ENCODE measurements at places on chromosomes 7 and 10. TPM values are rescaled to one million over a fixed set of nuclear protein-coding genes. Genes with fewer than 3 reads are reported as not detected.

DNA sequence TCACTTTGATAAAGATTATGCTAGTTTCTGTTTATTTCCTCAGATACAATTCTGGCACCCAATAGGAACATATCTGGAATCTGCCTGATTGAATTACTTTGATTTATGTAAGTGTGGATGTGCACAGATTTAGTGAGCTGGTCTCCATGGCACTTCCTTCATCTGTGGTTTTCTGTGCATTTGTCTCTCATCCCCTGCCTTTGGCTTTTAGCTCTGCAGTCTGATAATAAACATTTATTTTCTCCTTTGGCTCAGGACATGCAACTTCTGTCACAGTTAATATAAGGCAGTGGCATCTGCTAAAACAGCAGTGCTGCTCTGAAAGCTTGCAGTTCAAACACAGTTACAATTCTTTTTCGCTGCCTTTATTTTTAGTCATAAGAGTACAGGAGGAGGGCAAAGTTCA, 273.7 kb upstream of the CHRM2 start:
- peaks cover 2% of the 10 kb centered on the region for H3K27me3 ChIP-seq
- H3K4me1 ChIP-seq, result no peaks in the 10 kb centered on the region
- H3K36me3 ChIP-seq, result no peaks in the 10 kb centered on the region
- H3K27ac ChIP-seq, result no peak overlapping the region

GRCh38 chr7:70595755-70596597, 536.0 kb upstream of the GALNT17 start:
- H3K27ac ChIP-seq, result no peak overlapping the region
- H3K36me3 ChIP-seq, result peaks cover 19% of the 10 kb centered on the region
- H3K4me3 ChIP-seq, result peak overlapping the region; percentile 75
- H3K27me3 ChIP-seq, result peaks cover 29% of the 10 kb centered on the region
- peak; percentile 23 for DNase-seq

CFAP46 gene
- total RNA-seq, result 0.95 TPM

LIPF gene
- not detected for total RNA-seq

GRCh38 chr10:72981882-72982529, 27.4 kb upstream of the PLA2G12B start:
- H3K36me3 ChIP-seq, result peaks cover 18% of the 10 kb centered on the region
- H3K4me1 ChIP-seq, result no peaks in the 10 kb centered on the region
- H3K4me3 ChIP-seq, result no peak overlapping the region
- no peak for DNase-seq

Data from endothelial cell (in vitro differentiated cells).